GM12892 (cell line): ENCODE measurements at places on chromosomes 16 and 17.

DNA sequence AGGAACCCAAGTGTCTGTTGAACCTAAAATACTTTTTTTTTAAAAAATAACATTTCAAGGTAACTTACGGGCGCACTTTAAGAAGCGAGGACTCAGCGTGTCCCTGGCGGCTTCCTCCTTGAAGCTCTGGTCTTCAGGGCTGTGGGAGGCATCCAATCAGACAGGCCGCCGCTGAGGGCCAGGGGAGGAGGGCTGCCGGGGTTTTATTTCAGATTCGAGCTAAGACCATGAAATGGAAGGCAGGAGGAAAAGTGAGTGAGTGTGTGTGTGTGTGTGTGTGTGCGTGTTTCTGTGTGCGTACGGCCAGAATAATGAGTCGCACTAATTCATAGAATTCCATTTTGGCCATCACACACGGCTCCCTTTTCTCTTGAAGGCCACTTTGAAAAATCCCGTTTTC lies 41.1 kb downstream of the C16orf78 start:
- DNase-seq: no peak

- no peak for DNase-seq
Observed at GRCh38 chr16:13427943-13428342, 492.0 kb upstream of the ERCC4 start.

GRCh38 chr16:2038382-2039231 lies 9.0 kb downstream of the NTHL1 start:
- DNase-seq: no peak

DNA sequence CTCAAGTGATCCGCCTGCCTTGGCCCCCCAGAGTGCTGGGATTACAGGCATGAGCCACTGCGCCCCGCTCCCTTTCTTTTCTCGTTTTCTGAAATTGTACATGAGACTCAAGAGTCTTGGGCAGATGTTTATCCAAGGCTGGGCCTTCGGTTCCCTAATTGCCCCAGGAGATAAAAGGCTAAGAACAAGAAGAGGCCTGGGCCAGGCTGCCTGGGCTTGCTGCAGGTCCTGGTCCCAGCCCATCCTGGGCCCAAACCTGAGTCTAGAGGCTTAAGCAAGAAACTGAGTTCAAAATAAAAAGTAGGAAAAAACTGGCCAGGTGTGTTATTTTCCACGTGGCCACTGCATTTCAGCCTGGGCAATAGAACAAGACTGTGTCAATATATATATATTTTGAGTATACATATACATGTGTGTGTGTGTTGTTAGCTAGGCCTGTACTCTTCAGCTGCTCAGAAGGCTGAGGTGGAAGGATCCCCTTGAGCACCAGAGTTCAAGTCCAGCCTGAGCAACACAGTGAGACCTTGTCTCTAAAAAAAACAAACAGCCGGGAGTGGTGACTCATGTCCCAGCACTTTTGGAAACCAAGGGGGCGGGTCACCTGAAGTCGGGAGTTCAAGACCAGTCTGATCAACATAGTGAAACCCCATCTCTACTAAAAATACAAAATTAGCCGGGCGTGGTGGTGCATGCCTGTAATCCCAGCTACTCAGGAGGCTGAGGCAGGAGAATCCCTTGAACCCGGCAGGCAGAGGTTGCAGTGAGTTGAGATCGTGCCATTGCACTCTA lies 6.8 kb upstream of the CLUH start:
- no peak for DNase-seq

GRCh38 chr16:80656711-80657150 lies 115.9 kb downstream of the DYNLRB2 start:
- no peak for DNase-seq

- no peak for DNase-seq
Observed at GRCh38 chr17:41553176-41553575, 18.7 kb downstream of the KRT9 start.

- DNase-seq: peak; percentile 71
Observed at GRCh38 chr17:72560303-72561247, 439.8 kb downstream of the SOX9 start.
